Activated CD4-positive, alpha-beta T cell treated with anti-CD3 and anti-CD28 coated beads, Interleukin-10, Interleukin-2, amounts not matched to agents 100 ng/mL and 50 ng/mL, durations not matched to agents 16 hours and 8 hours (primary cell): ENCODE measurements at places on chromosomes 16 and 17.

GRCh38 chr17:77882040-77882439, 76.5 kb upstream of the TNRC6C start:
- DNase-seq, result no peak

- peak; percentile 15 for DNase-seq
Observed at GRCh38 chr16:23014592-23014991, 134.7 kb downstream of the USP31 start.

DNA sequence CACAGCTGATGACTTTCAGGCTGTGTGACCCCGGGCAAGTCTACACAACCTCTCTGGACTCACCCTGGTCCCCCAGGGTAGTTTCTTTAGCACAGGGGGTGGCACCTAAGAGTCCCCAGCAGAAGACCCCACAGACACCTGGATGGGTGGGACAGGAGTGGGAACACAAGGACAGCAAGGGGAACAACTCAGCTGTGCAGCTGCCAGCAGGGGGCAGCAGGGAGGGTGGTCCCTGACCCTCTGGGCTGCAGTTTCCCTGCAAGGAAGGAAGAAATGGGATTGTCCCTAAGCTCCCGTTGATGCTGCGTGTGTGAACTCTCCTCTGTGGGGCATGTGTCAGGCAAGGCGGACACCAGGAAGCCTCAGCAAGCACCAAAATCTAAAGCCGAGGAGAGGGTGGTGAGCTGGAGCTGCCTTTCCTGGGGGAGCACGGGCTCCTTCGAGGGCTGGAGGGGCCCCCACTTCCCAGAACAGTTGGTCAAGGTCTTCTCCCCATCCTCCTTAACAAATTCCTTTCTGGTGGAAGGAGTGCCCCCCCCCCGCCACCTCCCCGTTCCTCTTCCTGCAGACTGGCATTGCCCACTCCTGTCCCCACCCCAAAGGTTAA, 24.1 kb upstream of the CDH5 start:
- DNase-seq, result peak; percentile 16

DNA sequence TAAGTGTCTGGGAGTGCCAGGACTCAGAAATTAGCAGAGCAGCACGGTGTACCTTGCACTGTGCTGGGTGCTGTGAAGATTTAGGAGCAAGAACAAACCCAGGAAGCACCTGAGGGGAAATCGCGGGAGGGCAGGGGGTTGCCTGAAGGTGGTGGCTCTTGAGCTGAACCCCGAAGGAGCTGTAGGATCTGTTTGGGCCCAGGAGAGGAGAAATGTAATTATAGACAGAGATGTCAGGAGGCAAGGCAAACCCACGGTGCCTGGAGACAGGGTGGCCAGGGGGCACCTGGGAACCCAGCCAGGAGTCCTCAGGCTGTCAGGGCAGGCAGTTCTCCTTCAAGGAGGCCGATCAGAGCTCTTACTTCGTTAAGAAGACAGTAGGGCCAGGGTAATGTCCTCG, 109.1 kb downstream of the C16orf78 start:
- DNase-seq, result no peak

DNA sequence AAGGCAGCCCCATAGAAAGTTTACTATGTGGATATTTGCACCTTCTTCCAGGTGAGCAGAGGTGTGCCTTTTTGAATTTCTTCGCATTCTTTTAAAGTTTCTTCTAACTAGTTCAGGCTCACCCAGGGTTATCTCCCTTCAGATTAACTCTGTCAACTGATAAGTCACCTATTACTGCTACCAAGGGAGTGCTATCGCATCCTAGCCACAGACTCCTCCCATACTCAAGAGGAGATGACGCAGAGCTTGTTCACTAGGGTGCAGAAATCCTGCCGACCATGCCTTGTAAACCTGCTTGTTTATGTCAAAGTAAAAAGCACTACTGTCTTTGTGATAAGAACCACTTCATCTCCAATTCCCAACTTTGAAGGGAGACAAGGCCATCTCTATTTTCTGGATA, 390.1 kb downstream of the RBFOX1 start:
- no peak for DNase-seq

DNA sequence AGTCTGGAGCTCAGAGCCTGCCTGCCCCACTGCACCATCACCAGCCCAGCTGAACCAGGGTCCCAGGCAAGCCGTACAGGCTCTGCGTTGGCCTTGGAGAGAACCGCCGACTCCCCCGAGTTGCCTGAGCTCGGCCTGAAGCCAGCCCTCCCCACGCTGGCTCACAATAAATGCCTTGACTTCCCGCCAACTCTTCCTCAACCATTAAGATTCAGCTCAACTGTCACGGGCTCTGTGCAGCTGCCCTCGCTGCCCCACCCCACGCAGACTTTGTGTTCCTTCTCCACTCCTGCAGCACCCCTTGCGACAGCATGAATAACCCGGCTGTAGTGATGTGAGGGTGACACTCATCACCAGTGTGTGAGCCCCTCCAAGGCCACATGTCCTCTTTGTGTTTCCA, 4.8 kb upstream of the QPRT start:
- DNase-seq, result no peak

DNA sequence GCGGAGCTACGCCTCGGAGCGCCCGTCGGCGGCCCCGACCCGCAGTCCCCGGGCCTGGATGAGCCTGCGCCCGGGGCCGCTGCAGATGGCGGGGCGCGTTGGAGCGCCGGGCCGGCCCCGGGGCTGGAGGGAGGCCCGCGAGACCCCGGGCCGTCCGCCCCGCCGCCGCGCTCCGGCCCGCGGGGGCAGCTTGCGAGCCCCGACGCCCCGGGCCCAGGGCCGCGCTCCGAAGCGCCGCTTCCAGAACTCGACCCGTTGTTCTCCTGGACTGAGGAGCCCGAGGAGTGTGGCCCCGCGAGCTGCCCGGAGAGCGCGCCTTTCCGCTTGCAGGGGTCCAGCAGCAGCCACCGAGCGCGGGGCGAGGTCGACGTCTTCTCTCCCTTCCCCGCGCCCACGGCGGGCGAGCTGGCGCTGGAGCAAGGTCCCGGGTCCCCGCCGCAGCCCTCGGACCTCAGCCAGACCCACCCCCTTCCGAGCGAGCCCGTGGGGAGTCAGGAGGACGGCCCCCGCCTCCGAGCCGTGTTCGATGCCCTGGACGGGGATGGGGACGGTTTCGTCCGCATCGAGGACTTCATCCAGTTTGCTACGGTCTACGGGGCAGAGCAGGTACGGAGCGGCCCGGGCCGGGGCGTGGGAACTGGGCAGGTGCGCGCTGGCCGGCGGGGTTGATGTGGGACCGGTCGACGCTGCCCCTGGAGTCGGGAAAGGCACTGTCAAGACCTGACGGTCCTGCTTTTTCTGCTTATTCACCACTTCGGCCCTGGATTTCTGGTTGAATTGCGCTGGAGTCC, 861 bp downstream of the RAB11FIP3 start:
- peak; percentile 9 for DNase-seq

DNA sequence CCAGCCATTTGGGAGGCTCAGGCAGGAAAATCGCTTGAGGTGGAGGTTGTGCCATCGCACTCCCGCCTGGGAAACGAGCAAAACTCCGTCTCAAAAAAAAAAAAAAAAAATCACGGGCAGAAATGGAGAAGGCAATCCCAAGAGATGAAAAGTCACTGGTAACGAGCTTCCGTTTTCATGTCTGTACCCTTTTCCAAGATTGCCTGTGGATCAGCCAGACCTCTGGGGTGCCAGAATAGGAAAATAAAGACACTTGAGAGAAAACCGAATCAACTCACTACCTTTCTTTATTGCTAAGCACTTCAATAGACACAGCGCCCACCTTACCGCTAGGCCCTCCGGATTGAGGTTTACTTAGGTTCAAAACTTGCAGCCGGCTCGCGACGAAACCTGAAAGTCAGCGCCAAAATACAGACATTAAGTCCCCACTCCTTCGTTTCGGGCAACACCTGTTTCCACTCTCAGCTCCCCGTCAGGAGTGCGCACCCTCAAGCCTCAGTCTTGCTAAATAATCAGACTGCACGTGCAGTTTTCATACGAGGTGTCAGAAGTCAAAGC, 970 bp upstream of the TRAF7 start:
- no peak for DNase-seq

DNA sequence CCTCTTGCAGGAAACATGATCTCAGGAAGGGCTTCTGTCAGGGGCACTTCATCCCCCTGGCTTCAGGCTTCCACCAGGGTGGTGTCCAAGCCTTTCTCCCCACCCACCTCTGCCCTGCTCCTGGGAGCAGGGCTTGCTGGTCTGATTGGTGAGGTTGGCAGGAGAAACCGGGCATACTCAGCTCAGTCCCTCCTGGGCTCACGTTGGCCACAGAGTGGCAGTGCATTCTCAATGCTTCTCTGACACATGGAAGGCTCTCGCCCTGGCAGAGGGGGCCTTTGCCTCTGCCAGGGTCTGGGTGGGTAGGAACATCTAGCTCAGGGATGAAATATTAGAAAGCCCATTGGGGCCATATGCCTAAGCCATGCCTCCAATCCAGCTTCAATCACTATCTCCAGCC, 142.8 kb downstream of the AXIN2 start:
- DNase-seq, result no peak

DNA sequence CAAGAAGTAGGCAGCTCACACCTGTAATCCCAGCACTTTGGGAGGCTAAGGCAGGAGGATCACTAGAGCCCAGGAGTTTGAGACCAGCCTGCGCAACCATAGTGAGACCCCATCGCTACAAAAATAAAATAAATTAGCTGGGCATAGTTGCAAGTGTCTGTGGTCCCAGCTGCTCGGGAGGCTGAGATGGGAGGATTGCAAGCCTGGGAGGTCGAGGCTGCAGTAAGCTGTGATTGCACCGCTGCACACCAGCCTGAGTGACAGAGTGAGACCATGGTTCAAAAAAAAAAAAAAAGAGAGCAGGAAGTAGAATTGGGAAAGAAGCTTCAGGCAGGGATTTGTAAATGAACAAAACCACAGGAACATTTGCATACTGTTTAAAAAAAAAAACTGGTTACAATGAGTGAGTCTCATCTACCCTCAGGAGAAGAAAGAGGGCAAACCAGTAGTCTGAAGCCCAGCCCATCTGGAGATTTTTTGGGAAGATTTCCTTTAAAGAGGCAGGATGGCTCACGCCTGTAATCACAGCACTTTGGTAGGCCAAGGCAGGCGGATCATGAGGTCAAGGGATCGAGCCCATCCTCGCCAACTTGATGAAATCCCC, 7.9 kb downstream of the MPV17L start:
- DNase-seq, result no peak

GRCh38 chr16:3234857-3235561, at the start of gene ZNF200:
Gene ZNF200, minus strand, starts transcription at chr16:3235158. Its CDS starts 1,403 bp downstream, at chr16:3233755.
- peak; percentile 96 for DNase-seq

GRCh38 chr17:56678249-56679114, 85.0 kb downstream of the NOG start:
- no peak for DNase-seq

DNA sequence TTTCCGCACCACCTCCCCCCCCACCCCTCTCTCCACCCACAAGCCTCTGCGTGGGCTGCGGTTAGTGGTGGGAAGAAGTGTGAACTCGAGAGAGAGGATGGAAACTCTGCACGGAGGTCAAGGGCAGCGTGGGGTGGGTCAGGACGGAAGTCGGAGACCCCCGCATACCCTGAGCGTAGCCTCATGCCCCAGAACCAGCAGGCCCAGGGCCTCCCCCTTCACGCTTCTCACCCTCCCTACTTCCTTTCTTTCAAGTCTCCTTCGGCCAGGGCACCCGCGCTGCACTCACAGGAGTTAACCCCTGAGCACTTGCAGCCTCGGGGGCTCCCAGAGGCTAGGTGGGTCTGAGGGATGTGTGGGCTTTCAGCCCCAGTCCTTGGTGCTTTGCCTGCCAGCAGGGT, 9.2 kb downstream of the TBKBP1 start:
- peak; percentile 71 for DNase-seq

DNA sequence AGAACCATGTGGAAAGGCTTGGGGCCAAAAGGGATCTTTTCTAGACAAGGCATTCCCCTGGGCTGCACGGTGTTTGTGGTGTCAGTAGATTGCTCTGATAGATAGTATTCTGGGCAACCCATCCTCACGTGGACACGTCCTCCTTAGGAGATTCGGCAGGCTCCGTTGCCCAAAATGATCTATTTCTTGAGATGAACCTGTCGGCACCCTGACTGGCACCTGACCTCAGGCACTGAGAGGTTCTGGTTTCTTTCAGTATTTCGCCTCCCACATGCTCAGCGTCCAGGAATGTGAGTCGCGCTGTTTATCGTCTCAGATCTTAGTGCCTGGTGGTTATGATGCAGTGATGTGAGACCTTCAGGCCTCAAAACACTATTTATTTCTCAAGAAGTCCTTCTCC, 89.7 kb downstream of the MARCHF10 start:
- no peak for DNase-seq

GRCh38 chr16:86521236-86522197, 11.2 kb downstream of the FOXF1 start:
- no peak for DNase-seq

- no peak for DNase-seq
Observed at GRCh38 chr16:28495098-28495793, 803 bp downstream of the APOBR start.

GRCh38 chr16:27924411-27925118, 138.9 kb downstream of the GSG1L start:
- DNase-seq, result no peak

- no peak for DNase-seq
Observed at GRCh38 chr17:2689411-2690164, 22.0 kb downstream of the CLUH start.

DNA sequence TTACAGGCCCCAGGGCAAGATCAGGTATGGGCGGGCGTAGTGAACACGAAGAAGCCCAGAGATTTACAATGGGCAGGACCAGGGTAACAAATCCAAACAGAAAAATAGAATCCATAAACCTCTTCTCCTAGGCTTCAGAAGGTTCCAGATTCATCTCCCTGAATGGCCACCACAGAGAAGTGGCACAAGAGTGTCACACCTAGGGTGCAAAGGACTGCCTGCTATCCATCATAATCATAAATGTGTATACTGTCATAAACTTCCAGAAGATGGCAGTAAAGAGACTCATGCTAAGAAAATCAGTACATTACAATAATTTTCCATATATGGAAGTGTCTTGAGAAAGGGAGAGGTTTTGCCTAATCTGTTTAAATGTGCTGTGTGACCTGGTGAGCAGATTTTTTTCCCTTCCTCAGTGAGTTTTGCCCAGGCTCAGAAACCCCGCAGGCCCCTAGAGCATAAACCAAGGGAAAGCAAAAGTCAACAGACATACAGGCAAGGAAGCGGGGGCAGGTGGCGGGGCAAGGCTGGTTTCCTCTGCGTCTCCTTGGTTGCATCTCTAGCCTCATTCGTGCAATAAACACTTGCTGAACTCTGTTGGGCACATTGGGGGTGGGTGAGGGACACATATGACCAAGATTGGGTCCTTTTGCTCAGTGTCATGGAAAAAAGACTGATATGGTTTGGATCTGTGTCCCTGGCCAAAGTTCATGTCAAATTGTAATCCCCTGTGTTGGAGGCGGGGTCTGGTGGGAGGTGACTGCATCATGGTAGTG, 92.0 kb upstream of the CDH5 start:
- peak; percentile 48 for DNase-seq

- no peak for DNase-seq
Observed at GRCh38 chr16:11202260-11203091, 53.5 kb downstream of the SOCS1 start.
